ENCODE measurements at places on chromosomes 3 and 15.

- no peak for DNase-seq
These were observed 759.4 kb downstream of the ROBO2 start for GRCh38 chr3:77799278-77799677.

- no peak for DNase-seq
These were observed 84.0 kb upstream of the SLCO3A1 start for GRCh38 chr15:91769476-91769875.

GRCh38 chr3:5192571-5193365 is 5.3 kb downstream of the EDEM1 start:
- no peak for DNase-seq

- DNase-seq = no peak
These were observed 84.8 kb upstream of the LRIG1 start for GRCh38 chr3:66585520-66586095.

DNA sequence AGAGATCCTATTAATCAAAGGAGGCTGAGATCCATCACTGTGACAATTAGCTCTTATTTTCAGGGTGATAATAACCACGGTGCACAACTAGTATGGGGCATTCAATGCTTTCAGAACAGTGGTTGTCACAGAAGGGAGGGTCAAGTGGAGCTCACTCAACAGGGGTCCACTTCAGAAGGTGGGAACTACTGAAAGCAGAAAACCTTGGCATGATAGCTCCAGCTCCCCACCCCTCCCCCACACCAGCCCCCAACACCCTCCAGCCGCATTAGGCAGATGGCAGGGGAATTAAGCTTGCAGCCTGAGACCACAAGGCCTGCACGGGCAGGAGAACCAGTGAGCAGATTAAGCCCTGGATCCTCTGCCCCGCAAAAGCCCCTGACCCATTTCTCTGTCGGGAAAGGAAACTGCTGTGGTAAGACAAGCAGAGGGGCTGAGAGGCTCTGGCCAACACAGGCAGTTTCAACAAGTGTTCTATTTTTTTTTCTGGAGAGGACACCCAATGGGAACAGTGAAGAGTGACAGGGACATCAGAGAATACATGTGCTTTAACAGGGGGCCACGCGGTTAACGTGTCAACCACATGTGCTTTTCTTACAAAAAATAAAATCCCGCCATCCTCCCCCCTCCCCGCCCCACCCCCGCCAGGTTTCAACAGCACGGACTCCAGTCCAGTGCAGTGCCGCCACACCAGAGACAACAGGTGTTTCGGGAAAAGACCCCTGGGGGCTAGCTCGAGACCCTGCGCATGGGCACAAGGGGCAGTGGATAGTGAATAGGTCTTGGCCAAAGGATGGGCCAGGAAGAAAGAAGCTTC is 997 bp downstream of the FYCO1 start:
- DNase-seq = no peak

DNA sequence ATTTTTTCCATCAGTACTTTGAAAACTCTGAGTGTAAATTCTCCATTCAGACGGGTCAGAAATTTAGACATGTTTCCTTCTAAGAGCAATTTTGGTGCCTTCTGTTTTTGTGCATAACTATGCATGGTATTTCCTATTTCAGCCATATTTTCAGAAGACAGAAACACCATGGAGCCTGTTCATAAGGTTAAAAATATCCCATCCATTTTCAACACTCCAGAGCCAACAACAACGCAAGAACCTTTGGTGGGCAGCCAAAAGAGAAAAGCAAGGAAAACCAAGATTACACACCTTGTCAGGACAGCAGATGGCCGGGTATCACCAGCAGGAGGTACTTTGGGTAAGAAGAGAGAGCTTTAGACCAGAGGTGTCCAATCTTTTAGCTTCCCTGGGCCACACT is 275.6 kb downstream of the BBX start:
- DNase-seq = peak; percentile 22

- no peak for DNase-seq
These were observed 65.9 kb downstream of the ADAMTS9 start for GRCh38 chr3:64621726-64622395.

DNA sequence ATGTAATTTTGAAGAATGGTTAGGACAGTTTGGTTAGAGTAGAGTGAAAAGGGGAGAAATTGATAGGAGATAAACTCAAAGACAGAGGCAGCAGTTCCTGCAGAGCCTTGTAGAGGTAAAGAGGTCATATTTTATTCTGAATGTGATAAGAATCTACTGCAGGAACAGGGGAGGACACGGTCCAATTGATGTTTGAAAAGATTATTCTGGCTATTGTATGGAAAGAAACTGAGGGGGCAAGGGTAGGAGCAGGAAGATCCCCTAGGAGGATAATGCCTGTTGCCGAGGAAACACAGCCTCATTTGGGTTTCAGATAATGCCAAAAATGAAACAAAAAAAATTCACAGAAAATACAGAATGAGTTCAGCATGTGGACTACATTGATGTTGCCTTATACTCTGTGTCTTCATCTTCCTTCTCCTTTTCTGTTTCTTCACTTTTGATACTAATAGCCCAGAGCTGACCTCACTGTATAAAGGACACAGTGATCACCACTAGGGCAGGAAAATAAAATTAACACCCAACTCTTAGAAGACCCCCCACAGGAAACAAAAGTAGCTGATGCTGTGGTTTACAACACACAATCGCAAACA is 454.6 kb upstream of the UBE2E2 start:
- no peak for DNase-seq

- peak; percentile 77 for DNase-seq
These were observed 11.7 kb downstream of the ATP6V1A start for GRCh38 chr3:113758389-113759024.

DNA sequence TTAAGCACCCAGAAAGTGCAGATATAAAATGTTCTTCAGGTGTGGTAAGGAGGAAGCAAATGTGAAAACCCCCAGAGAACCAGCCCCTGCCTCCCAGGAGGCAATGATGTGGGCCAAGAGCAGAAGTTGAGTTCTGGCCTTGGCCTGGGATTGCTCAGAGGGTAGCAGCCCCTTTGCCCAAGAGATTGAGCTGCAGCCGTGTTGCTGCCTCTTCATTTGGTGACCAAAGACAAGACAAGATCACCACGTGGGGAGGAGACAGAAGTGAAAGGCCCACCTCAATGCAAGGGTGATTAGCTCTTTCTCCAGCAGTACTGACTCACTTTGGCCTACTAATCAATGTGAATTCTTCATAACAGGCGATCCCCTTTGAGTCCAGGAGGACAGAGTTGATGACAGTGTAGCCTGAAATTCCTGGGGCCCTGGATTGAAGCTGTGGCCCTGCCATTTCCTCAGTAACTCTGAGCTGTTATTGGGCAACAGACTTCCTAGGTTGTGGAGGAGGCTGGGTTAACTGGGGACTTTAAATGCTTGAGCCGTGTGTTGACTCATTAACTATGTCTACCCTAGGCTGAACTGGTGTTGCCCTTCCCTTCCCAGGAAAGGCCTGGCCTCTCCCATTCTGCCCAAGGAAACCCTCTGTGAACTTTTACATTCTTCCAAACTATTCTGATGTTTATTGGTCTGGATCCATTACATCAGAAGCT is 86.5 kb downstream of the ST6GAL1 start:
- peak; percentile 58 for DNase-seq

GRCh38 chr15:30985081-30985531 is 6.3 kb downstream of the MTMR10 start:
- DNase-seq = peak; percentile 56

GRCh38 chr3:114878114-114878839 is 268.8 kb downstream of the ZBTB20 start:
- peak; percentile 54 for DNase-seq

DNA sequence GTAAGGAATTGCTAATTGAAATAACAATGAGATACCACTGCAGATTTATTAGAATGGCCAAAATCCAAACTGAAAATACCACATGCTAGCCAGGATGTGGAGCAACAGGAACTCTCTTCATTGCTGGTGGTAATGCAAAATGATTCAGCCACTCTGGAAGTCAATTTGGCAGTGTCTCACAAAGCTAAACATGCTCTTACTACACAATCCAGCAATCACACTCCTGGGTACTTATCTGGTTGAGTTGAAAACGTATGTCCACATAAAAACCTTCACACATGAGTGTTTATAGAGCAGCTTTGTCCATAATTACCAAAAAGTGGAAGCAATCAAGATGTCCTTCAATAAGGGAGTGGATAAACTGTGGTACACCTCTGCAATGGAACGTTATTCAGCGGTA is 113.3 kb downstream of the SMAD6 start:
- peak; percentile 86 for DNase-seq

DNA sequence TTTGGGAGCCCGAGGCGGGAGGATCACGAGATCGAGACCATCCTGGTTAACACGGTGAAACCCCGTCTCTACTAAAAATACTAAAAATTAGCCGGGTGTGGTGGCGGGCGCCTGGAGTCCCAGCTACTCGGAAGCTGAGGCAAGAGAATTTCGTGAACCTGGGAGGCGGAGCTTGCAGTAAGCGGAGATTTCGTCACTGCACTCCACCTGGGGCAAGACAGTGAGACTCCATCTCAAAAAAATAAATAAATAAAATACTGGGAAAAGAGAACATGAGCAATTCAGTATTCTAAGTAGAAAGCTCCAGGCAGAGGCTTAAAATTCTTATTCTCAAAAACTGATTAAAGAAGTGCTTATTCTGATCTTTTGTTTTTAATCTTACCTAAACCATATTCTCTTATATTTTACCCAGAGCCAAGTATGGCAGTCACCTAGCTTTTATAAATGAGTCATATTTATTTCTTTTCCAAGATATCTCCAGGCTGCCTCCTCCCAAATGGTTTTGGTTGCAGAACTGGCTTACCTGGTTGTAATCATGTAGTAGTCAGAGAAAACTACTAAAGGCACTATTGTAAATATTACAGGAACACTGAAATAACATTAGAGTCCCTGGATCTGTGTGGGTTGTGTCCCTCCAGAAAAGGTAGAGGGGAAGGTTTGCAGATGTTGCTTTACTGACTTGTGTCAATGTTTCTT is 45.8 kb upstream of the DYNC1LI1 start:
- no peak for DNase-seq

GRCh38 chr3:36496684-36497633 is 116.7 kb downstream of the STAC start:
- DNase-seq = peak; percentile 65

DNA sequence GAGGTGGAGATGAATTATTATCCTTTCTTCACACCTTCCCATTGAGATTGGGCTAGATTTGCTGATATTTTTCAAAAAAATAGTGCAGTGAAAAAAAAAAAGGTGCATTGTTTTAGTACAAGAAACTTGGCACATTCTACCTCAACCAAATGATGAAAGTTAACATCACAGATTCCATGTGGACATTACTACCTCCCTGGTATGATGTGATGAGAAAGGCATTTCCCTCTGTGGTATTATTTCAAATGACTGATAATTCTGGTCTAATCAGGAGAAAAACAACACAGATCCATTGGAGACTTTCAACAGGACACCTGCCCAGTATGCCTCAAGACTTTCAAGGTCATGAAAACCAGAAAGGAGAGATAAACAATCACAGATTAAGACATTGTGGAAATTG is 313.4 kb downstream of the BCHE start:
- DNase-seq = no peak

GRCh38 chr15:57527382-57528091 is 64.2 kb upstream of the MYZAP start:
- peak; percentile 83 for DNase-seq

- DNase-seq = peak; percentile 41
These were observed 999 bp downstream of the ZNF280D start for GRCh38 chr15:56732135-56732885.

DNA sequence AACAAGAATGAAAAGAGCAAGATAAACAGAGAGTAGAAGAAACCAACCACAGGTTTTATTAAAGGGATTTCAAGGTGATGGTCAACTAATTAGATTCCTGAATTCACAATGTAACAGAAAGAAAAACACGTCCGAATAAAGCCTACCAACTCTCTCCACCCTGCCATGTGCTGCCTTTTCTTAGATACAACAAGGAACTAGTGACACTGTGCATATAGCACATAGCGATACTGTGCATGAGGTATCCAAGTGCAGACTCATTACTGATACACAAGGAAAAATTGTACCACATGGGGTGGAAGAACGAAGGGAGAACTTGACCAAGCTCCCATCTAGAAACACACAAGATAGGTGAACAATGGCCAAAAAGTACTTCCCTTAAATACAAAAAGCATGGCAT is 154.6 kb downstream of the MAGI1 start:
- no peak for DNase-seq

- DNase-seq = no peak
These were observed 15.0 kb downstream of the CEP152 start for GRCh38 chr15:48795901-48796300.

GRCh38 chr3:30531017-30531570 is 75.3 kb upstream of the TGFBR2 start:
- DNase-seq = no peak

DNA sequence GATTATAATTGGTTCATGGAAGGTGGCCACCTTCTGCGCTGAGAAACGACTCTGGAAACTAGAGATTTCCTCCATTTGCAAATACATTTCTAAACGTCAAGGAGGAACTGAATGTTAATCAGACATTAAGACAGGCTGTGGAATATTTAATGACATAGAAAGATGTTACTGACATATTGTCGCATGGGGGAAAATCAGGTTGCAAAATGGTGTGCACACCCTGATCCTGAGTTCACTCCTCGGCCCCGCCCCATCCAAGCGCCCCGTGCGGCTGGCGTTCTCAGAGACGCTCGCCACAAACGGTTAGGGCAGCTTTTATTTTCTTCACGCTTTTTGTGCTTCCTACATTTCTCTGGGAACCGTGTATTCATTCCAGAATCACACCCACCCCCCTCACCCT is 10.7 kb downstream of the H1-8 start:
- DNase-seq = no peak

DNA sequence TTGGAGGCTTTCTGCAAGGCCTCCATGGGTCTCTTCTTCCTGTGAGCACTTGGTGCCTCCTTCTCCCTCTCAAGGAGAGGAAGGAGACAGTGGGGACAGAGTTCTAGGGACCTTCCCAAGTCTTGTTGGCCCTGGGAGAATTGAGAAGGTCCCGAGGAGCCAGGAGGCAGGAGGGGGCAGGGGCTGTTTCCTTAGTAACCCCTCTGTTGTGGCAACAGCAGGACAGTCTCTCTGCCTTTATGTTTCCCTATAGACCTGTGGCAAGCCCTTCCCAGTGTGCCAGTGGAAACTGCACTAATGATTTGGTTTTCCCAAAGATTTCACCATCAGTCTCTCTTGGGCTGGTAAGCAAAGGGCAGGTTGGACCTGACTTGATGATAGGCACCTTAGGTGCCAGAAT is 87.8 kb upstream of the GALNT15 start:
- DNase-seq = no peak

- no peak for DNase-seq
These were observed 35.6 kb upstream of the MECOM start for GRCh38 chr3:169699070-169699469.

GRCh38 chr3:61194892-61195538 is 56.2 kb downstream of the FHIT start:
- no peak for DNase-seq

- peak; percentile 40 for DNase-seq
These were observed 31.0 kb upstream of the PTPRG start for GRCh38 chr3:61530355-61530754.

- no peak for DNase-seq
These were observed 336.2 kb downstream of the EPHB1 start for GRCh38 chr3:135131290-135131689.

GRCh38 chr3:34013818-34014570 is 215.6 kb downstream of the PDCD6IP start:
- DNase-seq = no peak

Measured in EL (cell line).